HS-27A (cell line): ENCODE measurements at places on chromosomes 7 and 10.

DNA sequence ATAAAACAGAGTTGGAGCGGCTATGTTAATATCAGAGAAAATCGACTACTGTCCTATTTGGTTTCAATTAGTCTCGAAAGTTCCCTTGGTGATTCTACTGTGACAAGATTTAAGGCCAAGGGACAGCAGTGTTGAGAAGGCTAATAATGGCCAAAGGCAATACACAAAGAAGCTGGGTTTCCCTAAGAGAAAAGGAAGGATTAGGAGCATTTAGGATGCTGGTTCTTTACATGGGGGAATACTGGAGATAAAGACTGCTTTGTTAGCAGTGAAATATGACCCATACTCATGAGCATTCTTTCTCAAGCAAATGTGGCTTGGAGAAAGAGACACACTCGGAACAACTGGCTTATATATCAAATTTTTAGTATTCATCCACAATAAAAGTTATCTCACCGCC is 32.2 kb downstream of the IQUB start:
- no peak for DNase-seq

DNA sequence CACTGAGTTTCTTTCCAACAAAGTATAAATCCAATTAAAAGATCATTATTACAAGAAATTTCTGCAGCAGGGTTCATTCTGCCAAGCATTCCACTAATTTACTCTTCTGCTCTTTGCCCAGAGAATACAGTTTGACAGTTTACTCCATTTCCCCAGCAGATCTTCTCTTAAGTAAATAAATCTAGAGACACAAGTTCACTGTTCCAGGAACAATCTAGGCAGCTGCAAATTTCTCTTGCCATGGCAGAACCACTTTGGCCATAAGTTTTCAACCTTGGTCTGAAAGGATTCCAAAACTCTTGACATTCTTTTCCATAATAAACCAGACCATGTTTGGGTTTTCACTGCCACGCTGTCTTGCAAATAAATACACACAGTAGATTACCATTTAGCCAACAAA is 11.5 kb downstream of the RGS10 start:
- DNase-seq, result no peak

DNA sequence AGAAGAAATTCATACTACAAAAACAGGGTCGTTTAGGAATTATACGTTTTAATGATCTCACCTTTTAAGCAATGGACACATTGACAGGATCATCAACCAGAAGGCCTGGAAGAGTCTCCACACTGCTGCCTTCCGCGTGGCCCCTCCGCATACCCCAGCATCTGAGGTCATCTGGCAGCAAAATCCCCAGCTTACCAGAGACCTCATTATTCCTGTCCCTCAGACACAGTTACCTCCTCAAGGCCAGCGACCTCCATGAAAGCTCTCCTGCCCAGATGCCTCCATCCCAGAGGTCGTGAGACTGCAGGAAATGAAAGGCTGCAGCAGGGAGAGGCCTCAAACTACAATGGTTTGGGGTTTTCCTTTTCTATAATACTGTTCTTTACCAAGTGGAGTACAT is 14.8 kb upstream of the GSAP start:
- no peak for DNase-seq

DNA sequence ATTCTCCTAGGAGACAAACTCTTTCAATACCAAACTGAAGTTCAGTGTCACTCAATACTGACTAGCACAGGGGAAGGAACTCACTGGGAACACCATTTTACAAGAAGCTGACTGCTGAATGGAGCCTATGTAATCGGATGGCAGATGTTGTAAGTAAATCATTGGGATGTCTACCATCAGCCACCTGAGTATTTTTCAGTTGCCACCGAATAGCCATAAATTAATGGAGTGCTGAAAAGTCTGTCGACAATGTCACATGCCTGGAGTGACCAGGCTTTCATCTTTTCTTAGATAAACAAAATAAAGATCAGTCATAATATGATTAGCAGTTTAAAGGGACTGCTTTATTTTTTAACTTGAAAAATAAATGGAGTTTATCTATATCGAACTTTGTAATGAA is 145.9 kb upstream of the SEMA3E start:
- no peak for DNase-seq

DNA sequence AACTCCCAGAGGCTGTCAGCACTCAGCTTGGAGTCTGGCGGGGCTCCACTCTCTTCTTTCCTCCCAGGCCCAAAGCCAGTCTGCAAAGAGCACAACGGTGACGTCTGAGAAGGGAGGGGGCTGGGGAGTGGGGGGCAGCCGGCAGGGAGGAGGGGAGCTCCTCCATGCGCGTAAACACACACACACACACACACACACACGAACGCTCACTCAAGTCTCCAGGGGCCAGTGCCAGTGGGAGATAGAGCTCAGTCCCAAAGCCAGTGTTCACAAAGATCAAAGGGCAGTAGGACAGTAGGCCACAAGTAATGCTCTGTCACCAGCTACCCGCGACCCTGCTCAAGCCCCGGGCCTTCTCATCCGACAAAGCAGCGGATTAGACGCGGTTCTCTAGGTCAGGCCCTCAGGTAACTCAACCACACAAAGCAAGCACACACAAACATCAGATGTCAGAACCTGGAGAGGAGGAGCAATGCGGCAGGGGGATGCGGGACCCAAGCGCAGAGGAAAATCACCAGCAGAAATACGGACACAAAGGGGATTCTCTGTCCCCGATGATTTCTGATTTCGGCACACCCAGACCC is 19.9 kb downstream of the TCAF1 start:
- DNase-seq, result no peak

GRCh38 chr7:47786557-47787248 is 161.6 kb downstream of the PKD1L1 start:
- DNase-seq, result peak; percentile 93

- DNase-seq, result no peak
Observed at GRCh38 chr10:77926566-77927401, at the start of gene DLG5. Gene DLG5, minus strand, starts transcription at chr10:77926755. Its CDS starts 235 bp downstream, at chr10:77926520.

DNA sequence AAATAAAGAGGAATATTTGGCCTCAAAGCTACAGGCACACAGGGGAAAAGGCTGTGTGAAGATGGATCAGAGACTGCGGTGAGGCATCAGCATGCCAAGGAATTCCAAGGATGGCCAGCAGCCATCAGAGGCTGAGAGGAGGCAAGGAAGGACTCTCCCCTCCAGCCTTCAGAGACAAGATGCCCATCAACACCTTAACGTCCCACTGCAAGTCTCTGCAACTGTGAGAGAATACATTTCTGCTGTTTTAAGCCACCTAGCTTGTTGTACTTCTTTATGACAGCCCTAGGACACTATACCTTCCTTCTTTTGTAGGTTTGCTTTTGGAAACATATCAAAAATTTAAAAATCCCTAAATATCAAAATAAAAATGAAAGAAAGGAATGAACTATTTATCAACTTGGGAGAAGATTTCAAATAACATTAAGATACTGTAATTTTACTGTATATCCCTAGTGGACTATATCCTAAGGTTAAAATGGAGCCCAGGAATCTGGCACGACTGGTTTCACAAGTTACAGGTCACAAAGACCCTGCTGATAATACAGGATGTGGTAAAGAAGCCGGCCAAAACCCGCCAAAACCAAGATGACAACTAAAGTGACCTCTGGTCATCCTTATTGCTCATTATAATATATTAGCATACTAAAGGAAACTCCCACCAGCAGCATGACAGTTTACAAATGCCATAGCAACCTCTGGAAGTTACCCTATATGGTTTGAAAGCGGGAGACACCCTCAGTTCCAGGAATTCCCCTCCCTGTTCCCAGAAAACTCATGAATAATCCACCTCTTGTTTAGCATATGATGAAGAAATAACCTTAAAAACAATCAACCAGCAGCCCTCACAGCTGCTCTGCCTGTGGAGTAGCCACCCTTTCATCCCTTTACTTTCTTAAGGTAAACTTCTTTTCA is 185.2 kb downstream of the AVL9 start:
- DNase-seq, result no peak

- DNase-seq, result no peak
Observed at GRCh38 chr10:79413196-79413595, 32.2 kb downstream of the ZCCHC24 start.

- no peak for DNase-seq
Observed at GRCh38 chr10:69044546-69044945, 43.4 kb upstream of the SRGN start.
